Kasumi-1 (cell line): ENCODE measurements at places on chromosomes 4 and X.

- DNase-seq: peak; percentile 33
Measured at GRCh38 chr4:105145903-105146275, 787 bp upstream of the TET2 start.

DNA sequence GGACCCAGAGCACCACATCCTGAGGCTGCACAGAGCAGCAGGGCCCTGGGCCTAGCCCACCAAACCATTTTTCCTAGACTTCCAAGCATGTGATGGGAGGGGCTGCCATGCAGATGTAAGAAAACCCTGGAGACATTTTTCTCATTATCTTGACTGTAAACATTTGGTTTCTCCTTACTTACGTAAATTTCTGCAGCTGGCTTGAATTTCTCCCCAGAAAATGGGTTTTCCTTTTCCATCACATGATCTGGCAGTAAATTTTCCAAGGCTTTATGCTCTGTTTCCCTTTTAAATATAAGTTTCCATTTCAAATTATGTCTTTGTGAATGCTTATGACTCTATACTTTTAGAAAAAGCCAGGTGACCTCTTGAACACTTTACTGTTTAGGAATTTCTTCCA, 945.9 kb upstream of the NDST4 start:
- DNase-seq: no peak

DNA sequence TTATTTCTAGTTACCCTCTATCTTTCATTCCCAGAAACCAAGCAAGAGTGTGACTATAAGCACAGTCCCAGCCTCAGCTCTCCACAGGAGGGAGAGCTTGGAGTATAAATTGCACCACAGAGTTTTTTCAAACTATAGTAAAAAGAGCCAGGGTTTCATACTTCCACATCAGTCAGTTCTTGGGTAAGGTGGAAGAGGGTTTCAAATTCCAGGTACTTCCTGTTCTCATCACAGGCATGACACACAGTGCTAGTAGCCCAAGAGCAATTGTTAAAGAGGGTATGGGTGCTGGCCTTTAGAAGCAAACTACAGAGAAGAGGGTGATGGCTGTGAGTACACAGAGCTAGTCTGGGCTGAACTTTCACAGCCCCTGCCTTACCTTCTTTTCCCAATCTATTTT, 5.7 kb upstream of the IL1RAPL1 start:
- no peak for DNase-seq

- DNase-seq: no peak
Measured at GRCh38 chrX:476724-477075, 90.0 kb upstream of the PPP2R3B start.

GRCh38 chr4:142743121-142743825, 102.8 kb downstream of the INPP4B start:
- DNase-seq: no peak

DNA sequence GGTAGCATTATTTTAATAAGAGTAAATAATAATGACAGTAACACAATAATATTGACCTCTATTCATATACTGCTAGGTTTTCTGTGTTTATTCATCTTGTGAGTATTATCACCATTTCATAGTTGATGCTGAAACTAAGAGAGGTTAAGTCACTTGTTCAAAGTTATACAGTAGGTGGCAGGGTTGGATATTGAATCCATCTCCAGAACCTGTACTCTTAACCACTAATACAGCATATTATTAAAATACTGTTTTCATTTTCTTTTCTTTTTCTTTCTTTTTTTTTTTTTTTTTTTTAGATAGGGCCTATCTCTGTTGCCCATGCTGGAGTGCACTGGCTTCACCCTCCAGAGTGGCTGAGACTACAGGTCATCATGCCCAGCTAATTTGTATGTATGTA, 7.1 kb upstream of the ELF2 start:
- DNase-seq: peak; percentile 77

DNA sequence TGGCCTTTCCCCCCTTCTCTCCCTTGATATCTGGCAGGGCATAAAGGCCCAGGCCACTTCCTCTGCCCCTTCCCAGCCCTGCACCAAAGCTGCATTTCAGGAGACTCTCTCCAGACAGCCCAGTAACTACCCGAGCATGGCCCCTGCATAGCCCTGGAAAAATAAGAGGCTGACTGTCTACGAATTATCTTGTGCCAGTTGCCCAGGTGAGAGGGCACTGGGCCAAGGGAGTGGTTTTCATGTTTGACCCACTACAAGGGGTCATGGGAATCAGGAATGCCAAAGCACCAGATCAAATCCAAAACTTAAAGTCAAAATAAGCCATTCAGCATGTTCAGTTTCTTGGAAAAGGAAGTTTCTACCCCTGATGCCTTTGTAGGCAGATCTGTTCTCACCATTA, 183.8 kb downstream of the AR start:
- no peak for DNase-seq

- DNase-seq: no peak
Measured at GRCh38 chr4:169758401-169758962, 738 bp upstream of the HPF1 start.

GRCh38 chr4:79042079-79042674, 102.9 kb upstream of the PAQR3 start:
- DNase-seq: peak; percentile 69

- DNase-seq: no peak
Measured at GRCh38 chr4:61205066-61205465, 4.9 kb downstream of the ADGRL3 start.

DNA sequence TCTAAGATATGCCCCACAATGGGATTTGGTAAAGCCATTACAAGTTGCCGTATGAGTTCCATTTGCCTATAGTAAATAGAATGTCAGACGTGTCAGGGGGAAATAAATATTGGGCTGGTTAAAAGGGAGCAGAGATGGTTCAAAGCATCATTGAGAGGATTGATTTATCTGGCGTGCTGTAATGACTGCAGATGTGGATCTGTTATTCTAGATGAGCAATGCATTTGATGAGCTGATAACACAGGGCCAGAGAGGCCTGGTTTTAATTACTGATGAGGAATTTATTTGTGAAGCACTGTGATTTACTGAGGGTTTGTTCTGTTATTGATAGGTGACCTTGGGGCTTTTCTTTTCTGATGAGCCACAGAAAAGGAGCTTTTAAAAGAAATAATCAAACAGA, 62.5 kb downstream of the DACH2 start:
- no peak for DNase-seq

GRCh38 chr4:20418861-20419451, 167.3 kb downstream of the SLIT2 start:
- DNase-seq: peak; percentile 61

DNA sequence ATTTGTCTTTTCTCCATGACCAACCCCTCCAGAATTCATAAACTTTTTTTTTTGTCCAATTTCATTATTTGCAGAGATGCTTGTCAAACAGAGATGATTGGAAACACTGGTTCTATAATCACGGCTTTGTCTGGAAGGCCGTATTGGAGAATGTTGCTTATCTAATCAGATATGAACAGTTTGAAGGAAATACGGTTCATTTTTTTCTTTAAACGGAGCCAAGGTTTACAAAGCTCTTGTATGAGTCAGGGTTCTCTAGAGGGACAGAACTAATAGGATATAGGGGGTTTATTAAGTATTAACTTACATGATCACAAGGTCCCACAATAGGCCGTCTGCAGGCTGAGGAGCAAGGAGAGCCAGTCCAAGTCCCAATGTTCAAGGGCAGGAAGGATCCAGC, 1415.8 kb downstream of the C4orf33 start:
- DNase-seq: no peak

GRCh38 chr4:39472396-39472795, 13.5 kb downstream of the LIAS start:
- no peak for DNase-seq

GRCh38 chr4:8341691-8342090, 72.1 kb downstream of the HTRA3 start:
- no peak for DNase-seq

DNA sequence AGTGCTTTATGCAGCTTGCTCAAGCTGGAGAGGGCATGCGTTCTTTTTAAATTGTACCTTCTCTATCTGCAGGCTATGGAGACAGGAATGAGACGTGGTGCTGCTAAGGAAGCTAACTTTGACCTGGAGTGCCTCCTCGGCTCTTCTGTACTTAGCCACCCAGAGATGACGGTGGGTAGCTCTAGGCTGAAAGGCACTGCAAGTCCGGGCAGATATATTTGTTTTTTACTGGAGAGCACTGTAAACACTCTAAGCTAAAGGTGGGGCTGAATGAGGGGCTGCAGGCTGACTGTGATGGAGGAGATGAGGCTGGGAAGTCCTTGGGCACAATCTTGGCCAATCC, 12.1 kb downstream of the ELF4 start:
- no peak for DNase-seq

- no peak for DNase-seq
Measured at GRCh38 chr4:114161809-114162208, 182.4 kb upstream of the ARSJ start.

DNA sequence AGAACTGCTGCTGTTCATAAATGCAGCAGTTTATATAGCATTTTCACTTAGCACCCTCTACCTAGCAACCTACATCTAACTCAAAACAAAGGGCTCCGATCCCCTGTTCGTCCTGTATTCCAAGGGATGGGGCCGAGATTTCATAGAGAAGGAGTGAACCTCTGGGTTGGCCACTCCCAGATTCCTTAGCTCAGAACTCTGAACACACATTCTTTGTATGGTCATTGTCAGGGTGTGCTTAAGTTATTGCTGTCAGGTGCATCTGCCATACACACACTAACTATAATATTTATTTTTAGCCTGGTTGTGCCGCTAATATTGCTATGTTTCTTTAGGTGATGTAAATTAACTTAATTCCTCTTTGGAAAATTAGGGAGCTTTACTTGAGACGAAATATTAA, 47.7 kb upstream of the AADAT start:
- DNase-seq: no peak

- no peak for DNase-seq
Measured at GRCh38 chr4:162645381-162645780, 481.6 kb upstream of the FSTL5 start.

- peak; percentile 23 for DNase-seq
Measured at GRCh38 chr4:41212616-41213203, 1.6 kb downstream of the APBB2 start.

GRCh38 chrX:153460826-153461225, 9.6 kb downstream of the HAUS7 start:
- peak; percentile 26 for DNase-seq

GRCh38 chr4:182906786-182907185, 10.4 kb downstream of the DCTD start:
- no peak for DNase-seq

DNA sequence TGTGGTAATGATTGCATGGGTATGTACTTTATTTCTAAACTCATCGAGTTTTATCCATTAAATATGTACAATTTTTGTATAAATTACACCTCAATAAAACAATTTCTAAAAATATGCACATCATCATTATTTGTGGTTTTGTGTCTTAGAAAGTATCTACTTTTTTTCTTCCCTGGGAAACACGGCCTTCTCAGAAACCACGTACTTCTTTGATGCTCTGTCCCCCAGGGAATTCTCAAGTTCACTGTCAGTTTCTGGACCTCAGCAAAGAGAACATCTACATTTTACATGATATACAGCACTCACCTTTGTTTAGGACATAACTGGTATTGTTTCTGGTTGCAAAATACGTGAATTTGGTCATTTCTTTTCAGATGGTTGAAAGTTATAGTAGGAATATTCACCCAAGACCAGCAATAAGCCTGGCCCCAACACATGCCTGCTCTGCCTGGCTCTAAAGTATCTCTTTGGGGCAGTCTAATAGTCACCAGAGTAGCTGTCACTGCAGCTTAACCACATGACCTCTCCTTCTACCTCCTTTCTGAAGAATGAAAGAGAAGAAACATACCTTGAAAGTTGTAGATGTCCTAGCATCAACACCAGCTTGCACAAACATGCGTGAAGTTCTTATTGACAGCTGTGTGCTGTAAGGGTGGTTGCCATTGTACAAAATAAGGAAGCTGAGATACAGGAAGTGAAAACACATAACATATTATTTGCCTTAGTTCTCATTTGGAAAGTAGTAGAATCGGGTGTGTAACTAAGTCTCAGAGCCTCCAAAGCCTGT, 48.4 kb upstream of the SPANXN4 start:
- peak; percentile 16 for DNase-seq

- DNase-seq: peak; percentile 57
Measured at GRCh38 chr4:83281307-83281706, 3.3 kb downstream of the COQ2 start.

DNA sequence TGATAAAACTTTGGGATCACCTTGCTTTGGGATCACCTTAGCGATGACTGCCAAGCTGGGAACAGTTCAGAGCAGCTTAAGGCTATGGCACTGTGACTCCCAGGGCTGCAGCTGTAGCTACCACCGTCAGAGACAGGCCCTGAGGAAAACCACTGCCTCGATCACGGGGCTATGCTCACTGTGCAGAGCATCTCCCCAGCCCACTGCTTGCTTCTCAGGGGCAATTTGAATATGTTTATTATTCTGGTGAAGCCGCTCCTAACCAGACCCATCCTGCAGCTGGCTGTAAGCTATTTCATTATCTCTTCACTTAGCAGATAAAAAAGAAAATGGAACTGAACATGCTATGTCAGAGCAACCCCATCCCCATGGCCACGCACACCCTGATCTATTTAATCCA, 328.5 kb downstream of the EVC2 start:
- no peak for DNase-seq

- no peak for DNase-seq
Measured at GRCh38 chrX:47632666-47633065, 2.9 kb upstream of the CFP start.

- no peak for DNase-seq
Measured at GRCh38 chr4:74033739-74034138, 4.8 kb downstream of the CXCL3 start.

- DNase-seq: no peak
Measured at GRCh38 chr4:113317523-113317922, 268.1 kb downstream of the ANK2 start.

- DNase-seq: no peak
Measured at GRCh38 chrX:149298111-149298510, 207.0 kb downstream of the IDS start.

GRCh38 chr4:7817877-7818398, 121.7 kb downstream of the AFAP1 start:
- no peak for DNase-seq

GRCh38 chr4:84750260-84750959, 167.5 kb downstream of the CDS1 start:
- DNase-seq: peak; percentile 40

- no peak for DNase-seq
Measured at GRCh38 chrX:81527881-81528440, 326.1 kb downstream of the SH3BGRL start.

GRCh38 chrX:28158019-28158777, 176.9 kb upstream of the DCAF8L1 start:
- DNase-seq: no peak

DNA sequence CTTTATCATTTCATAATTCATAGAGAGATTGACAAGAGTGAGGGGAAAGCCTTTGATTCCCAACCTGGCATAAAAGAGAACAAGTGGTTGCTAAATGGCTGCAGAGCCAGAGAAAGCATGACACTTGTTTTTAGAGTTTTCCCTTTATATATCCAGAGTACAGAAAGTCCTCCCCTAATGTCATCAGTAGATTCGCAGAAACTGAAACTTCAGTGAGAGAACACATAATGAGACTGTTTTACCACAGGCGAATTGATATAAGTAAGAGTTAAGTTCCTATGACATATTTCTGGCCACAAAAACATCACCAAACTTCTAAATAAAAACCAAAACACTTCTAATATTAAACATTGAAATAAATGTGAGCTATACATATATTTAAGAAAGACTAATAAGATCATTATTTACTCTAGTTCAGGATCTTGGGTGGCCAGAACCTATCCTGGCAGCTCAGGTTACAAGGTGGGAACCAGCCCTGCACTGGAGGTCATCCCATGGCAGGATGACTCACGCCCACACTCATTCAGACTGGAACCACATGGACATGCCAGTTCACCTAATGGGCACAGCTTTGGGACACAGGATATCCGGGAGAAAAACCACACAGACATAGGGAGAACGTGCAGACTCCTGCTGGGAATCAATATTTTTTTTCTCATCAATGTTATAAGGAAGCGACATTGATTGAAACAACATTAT, 35.5 kb downstream of the NWD2 start:
- no peak for DNase-seq
